COR-L47 (cell line): ENCODE measurements at places on chromosomes 7 and 10.

- no peak for DNase-seq
Measured at GRCh38 chr7:51013861-51014511, 231.3 kb upstream of the GRB10 start.

DNA sequence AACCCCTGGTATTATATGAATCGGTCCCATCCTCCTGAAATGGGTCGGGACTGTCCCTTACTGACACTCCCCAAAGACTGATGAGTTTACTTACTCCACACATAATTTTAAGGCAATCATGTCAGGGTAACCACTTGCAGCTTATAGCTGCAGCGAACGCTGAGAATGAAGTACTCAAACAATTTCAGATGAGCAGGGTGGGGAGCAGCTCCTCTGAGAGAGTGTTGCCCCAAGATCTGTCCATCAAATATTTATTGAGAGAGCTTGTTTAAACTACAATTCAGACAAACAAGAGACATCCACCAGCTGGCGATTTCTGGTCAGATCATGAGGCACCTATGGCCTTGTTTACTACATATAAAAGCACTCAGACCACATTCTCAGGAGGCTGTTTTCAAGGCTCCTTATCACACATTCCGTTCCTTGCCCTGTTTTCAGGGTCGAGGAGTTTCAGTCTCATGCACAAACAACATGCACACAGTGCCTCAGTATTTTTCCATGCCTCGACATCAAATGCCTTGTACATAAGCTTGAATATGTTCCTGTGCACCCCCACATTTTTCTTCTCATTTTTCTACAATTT lies 80.1 kb downstream of the THSD7A start:
- no peak for DNase-seq

DNA sequence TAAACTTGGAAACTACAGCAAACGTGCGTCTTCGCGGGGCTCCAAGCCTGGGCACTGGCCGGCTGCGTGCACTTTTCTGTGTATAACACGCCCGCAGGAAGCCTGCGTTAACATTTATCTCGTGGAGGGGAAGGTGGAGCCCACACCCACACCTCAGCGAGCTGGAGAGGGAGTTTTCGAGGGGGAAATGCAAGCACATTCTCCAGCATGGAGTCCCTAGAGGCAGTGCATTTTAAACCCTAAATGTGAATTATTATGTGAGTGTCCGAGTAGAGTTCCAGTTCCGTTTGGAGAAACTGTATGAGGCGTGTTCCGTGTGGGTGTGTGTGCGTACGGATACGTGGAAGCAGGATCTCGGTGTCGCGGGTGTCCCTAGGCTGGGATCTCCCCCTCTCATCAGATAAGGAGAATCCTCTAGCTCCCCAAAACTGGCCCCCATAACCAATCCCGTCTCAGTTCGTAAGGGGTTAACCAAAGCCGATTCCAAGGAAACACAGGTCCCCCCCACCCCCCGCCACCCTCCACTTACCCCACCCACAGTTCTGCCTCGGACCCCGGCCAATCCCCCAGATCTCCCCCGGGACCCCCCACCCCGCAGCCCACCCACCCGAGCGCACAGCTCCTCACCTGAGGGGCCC lies 403 bp downstream of the CDK6 start:
- DNase-seq, result no peak

GRCh38 chr7:136006208-136006607 lies 29.0 kb upstream of the MTPN start:
- DNase-seq, result no peak

DNA sequence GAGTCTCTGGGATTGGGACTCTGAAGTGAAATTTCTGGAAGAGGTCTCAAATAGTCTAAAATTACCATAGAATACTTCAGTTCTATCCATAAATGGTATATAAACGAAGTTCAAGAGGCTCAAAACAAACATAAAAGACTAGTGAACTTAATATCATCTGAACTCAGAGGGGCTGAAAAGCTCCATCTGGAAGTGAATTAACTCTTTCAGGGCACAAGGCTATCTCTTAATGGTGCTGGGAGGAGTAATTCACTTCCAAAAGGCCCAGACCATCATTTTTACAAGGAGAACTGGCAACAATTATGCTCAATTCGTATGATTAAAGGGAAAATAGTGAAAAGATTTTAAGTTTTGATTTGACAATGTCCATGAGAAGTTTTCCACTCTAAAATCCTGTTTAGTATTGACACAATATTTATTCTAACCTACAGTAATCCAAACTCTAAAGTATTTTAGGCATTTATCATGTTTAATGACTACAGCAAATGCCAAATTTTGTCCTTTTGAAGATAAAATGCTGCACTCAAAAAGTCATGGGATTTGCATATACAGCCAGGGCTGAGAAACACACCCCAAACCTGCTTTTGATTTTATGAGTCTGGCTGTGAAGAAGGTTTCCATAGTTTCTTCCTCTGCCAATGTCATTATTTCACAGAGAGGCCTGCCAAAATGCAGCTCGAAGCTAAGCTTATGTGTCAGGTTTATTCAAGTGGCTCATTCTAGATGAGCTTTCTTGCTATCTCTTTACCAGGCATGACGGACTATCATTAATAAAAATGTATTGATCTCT lies 143.9 kb downstream of the HIBADH start:
- no peak for DNase-seq

- no peak for DNase-seq
Measured at GRCh38 chr10:131200856-131201470, 110.6 kb downstream of the TCERG1L start.

GRCh38 chr7:20136647-20137046 lies 80.5 kb downstream of the MACC1 start:
- no peak for DNase-seq

GRCh38 chr10:114767986-114768821 lies 53.4 kb upstream of the FHIP2A start:
- DNase-seq, result no peak

- DNase-seq, result no peak
Measured at GRCh38 chr7:99371376-99371920, 3.1 kb upstream of the ARPC1B start.

GRCh38 chr10:110610308-110610774 lies 33.8 kb upstream of the RBM20 start:
- peak; percentile 21 for DNase-seq

- no peak for DNase-seq
Measured at GRCh38 chr7:27181795-27182275, 3.2 kb downstream of the HOXA11 start.

DNA sequence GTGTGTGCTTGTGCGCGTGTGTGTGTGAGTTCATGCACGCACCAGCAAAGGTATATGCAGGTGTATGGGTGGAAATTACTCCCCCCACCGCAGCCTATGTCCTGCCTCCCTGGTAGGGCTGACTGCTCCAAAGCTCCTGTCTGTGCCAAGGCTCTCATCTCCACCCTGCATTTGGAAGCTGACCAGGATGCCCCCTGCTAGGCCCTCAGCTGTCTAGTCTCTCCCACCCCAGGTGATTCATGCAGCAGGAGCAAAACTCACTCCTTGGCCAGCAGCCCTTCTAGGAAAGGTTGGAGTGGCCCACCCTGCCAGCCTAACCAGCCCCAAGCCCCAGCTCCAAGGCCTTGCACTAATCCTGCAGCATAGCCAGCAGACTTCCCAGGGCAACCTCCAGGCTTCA lies 148.4 kb downstream of the GRID1 start:
- peak; percentile 81 for DNase-seq

GRCh38 chr7:105444342-105444987 lies 55.7 kb upstream of the SRPK2 start:
- DNase-seq, result no peak

- DNase-seq, result no peak
Measured at GRCh38 chr7:150800581-150801241, at the start of gene TMEM176A. TMEM176A (plus strand) TSS chr7:150800769; CDS start chr7:150801551, 782 bp downstream.

DNA sequence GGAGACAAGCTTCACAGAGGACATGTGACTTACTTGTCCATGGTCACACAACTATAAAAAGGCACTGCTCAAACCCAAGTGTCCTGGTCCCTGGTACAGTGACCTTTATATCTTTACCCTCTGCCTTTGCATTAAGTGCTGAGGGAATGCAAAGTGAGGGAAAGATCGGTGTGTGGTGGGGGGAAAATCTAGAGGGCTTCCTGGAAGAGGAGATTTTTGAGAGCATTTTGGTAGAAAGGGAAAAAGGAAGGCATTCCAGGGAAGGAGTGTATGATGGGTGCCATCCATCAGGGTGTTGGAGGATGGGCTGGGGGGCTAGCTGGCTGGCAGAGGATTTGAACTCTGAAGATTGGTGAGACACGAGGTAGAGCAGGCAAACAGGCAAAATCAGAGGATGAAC lies 9.3 kb downstream of the ZNF503 start:
- DNase-seq, result no peak

DNA sequence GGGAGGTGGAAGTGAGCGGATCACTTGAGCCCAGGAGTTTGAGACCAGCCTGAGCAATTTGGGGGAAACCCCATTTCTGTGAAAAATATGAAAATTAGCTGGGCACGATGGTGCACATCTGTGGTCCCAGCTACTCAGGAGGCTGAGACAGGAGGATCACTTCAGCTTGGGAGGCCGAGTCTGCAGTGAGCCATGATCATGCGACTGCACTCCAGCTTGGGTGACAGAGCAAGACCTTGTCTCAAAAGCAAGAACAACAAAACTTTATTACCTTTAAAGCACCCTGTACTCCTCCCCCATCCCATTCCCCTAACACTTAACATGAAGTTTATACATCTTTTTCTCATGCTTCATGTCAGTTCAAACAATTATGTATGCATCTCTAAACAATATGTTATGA lies 1.3 kb upstream of the TMEM248 start:
- no peak for DNase-seq

- DNase-seq, result no peak
Measured at GRCh38 chr10:121696854-121697253, 98.6 kb upstream of the FGFR2 start.

- no peak for DNase-seq
Measured at GRCh38 chr7:15750727-15751126, 64.2 kb upstream of the MEOX2 start.

GRCh38 chr7:153091477-153091876 lies 331.9 kb downstream of the ACTR3B start:
- no peak for DNase-seq

DNA sequence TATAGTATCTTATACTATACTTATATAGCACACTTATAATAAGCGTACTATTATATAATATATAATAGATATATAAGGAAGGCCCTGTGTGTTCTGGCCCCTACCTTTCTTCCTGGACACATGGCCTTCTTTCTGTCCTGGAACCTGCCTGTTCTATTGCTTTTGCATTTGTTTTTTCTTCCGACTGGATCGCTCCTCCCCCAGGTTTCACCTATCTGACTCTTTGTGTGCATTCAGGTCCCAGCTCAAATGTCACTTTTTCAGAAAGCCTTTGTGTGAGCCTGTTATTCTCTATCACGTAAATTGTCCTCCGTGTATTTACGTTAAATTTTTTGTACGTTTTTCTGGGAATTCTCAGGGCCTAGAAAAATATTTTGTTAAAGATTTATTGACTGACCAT lies 2.9 kb upstream of the TRIM8 start:
- no peak for DNase-seq

DNA sequence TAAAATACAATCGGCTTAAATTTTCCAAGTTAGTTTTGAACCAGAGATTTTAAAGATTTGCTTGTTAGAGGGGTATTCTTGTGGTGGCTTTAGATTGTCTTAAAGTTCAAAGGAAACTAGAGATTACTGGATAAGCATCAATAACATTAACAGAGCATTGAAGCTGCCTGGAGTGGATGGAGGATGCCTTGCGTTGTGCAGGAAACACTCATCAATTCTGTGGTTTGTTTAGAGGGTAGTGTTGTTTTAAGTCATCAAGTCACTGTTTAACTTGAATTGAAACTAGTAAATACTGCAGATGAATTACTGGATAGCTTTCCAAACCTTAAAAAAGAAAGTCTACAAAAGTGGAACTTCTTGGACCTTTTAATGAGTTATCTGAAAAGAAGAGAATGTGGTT lies 218.6 kb downstream of the CELF2 start:
- DNase-seq, result no peak

- DNase-seq, result no peak
Measured at GRCh38 chr10:14040787-14041631, 289.7 kb downstream of the FRMD4A start.

DNA sequence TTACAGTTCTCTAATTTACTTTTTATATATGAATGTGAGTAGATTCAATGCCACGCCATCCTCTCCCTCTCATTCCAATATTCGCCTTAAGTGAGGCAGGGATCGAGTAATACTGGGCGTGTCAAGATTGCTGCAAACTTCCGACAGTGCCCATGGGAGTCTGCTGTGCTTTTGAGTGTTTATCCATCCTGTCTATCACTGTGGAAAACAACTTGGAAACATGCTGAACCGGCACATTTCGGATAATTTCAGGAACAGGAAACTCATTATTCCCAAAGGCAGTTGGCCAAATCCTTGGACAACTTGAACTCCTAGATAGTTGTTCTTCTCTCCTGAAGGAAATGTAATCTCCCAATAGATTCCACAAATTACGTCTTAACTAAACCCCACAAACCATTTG lies 28.5 kb downstream of the PIP4K2A start:
- no peak for DNase-seq

- DNase-seq, result no peak
Measured at GRCh38 chr10:618229-618989, 71.1 kb downstream of the DIP2C start.

- no peak for DNase-seq
Measured at GRCh38 chr7:116339564-116339963, 129.2 kb downstream of the TES start.

- no peak for DNase-seq
Measured at GRCh38 chr10:115046686-115047236, 46.4 kb upstream of the ATRNL1 start.

DNA sequence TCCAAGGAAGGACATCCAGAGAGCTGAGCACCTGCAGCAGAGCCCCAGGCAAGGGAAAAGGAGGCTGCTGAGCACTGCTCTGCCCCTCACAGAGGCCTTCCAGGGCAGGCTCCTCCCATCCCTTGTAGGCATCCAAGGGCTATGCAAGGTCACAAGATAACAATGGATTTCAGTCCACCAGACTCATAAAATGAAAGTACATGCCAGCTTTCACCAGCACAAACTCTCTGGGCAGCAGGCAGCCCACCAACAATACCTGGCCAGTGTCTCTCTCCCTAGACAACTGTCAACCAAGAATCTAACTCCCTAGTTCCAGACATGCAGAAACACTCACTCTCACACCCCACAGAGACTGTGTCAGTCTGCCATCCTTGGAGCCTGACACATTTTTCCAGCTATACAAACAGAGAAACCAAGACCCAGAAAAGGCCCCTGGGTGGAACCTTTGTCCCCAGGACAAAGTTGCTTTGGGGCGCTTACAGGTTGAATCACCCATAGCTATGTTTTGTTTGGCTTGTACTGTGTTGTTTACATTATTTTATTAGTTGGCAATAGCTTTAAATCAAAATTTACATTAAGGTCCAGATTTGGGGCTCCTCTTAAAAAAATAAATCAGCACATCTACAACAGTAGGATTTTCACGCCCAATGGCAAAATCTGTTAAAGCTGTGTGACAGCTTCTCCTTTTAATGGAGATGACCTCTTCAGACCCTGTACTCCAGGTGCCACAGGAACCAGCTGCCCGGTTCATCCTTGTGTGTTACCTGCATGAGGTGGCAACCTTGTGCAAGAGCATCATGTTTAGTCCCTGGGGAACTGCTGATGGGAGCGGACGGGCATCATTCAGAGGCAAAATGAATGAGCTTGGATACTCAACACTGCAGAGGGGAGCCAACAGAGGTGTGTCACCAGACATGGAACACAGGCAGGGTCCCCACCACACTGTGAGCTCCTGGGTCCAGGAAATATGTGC lies 5.2 kb downstream of the GRID1 start:
- no peak for DNase-seq
